CD8-positive, alpha-beta memory T cell (primary cell): ENCODE measurements at places on chromosomes 1 and 21.
A peak's percentile ranks its signal among the peaks of the same experiment; 100 is the strongest.

GRCh38 chr1:66809736-66810326, 8.8 kb upstream of the INSL5 start:
- H3K27me3 ChIP-seq: no peaks in the 10 kb centered on the region
- no peak overlapping the region for H3K27ac ChIP-seq
- no peak overlapping the region for H3K4me3 ChIP-seq
- no peaks in the 10 kb centered on the region for H3K4me1 ChIP-seq

DNA sequence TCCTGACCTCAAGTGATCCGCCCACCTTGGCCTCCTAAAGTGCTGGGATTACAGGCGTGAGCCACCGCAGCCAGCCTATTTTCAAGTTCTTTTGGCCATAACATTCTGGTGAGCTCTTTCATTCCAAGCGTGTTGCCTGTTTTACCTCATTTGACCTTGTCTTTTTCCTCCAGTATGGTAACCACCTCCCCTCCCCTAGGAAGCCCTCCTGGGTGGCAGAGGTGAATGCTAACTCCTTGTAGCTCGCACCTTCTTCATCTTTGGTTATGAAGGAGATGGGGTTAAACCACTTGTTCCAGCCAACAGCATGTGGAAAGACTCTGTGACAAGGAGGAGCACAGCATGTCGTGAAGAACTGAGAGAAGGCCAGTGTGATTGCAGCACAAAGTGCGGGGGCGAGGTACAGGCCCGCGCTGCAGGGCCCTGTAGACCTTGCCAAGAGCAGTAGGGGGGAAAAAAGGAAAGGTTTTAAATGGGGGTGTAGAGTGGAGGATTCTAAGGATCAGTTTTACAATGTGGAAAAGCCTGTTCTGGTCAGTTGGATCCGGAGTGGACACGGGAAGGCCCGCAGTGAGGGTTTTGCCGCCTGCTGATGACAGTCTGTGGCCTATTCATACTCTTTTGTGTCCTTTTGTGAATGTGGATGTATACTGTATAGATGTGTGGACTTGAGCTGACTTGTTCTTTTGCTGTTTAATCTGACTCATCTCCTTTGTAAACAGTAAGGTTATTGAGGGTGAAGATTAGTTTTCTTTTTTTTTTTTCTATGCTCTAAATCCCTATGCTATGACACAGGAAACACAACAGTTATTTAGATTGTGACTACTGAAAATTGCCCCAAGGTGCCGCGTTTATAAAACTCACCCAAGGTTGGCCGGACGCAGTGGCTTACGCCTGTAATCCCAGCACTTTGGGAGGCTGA, 7.5 kb upstream of the ZNF436 start:
- DNase-seq: no peak
- no peak overlapping the region for H3K4me3 ChIP-seq
- no peaks in the 10 kb centered on the region for H3K36me3 ChIP-seq
- H3K27ac ChIP-seq: peak overlapping the region; percentile 79
- H3K4me1 ChIP-seq: no peaks in the 10 kb centered on the region

- no peak overlapping the region for H3K27ac ChIP-seq
- H3K27me3 ChIP-seq: no peaks in the 10 kb centered on the region
- no peak for DNase-seq
- H3K4me1 ChIP-seq: no peaks in the 10 kb centered on the region
- no peaks in the 10 kb centered on the region for H3K36me3 ChIP-seq
Observed at GRCh38 chr21:37967036-37967435, 50.8 kb upstream of the KCNJ6 start.

GRCh38 chr1:245956225-245956624, 550.9 kb downstream of the SMYD3 start:
- no peaks in the 10 kb centered on the region for H3K36me3 ChIP-seq
- DNase-seq: peak; percentile 4
- no peaks in the 10 kb centered on the region for H3K27me3 ChIP-seq
- peak overlapping the region; percentile 13 for H3K27ac ChIP-seq
- H3K4me1 ChIP-seq: peaks cover 50% of the 10 kb centered on the region

DNA sequence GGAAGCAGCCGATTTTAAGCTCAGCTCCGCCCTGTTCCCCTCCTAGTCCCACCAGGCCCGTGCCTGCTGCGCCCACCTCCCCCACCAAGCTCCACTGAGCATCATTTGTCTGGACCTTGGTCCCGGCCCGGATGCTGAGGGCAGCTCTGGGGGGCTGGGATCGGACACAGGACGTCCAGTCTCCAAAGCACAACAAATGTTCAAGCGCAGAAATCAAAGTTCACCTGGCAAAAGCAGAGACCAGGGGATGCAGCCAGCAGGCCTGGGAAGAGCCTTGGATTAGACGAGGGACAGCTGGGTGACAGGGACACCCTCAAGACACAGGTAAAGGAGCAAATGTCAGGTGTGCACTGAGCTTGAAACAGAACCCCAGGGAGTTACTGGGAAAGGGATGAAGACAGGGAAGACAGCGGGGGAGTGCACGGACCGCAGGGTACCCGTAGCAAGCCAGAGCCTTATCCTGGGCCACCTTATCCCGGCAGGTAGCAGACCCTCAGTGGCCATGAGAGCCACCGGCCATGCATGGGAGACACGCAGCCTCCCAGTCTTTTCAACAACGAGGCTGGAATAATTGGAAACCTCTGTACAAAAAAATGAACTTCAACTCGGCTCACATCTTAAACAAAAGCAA, 22.2 kb upstream of the TMEM52 start:
- DNase-seq: no peak
- H3K36me3 ChIP-seq: no peaks in the 10 kb centered on the region
- no peak overlapping the region for H3K27ac ChIP-seq

DNA sequence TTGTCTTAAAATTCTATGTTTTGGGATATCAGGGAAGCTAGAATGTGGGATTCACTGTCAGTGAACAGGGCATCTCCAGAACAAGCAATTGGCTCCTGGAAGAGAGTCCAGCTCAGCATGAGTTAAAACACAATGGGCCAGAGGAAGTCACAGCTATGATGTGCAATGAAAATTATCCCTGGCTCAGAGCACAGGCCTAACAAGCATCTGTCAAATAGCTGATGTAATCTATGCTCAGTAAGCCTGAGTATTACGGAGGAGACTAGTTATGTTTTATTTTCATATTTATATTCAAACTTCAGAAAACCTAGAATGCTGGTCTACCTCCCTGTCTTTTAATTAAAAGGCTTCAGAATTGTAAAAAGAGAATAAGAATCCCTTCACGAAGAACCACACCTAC, 41.6 kb downstream of the PARP1 start:
- H3K36me3 ChIP-seq: peaks cover 84% of the 10 kb centered on the region
- no peak for DNase-seq
- H3K4me3 ChIP-seq: no peak overlapping the region
- no peaks in the 10 kb centered on the region for H3K27me3 ChIP-seq
- no peaks in the 10 kb centered on the region for H3K4me1 ChIP-seq
- no peak overlapping the region for H3K27ac ChIP-seq

DNA sequence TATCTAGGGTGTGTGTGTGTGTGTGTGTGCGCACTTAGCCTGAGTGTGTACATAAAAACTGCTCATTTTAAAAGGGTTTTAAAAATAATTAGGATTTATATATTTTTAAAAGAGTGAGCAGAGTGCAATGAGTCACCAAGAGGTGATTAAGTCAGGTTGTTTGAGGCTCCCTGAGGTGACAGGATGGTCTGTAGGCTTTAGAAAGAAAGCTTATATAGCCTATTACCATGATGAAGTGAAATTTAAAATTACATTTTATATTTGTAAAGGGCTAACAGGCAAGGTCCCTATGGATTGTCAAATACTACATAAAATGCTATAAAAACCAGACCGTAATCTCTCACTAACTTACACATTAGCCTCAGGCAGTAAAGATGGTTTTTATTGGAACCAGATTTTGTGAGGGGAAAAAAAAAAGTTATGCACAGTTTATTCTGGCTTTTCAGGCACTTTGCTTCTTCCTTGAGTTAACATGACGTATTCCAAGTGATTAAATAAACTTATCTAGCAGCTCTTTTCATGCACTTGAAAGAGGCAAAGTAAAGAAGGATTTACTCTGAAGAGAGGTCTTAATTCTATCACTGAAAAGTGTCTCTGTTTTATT, 711.7 kb upstream of the PTBP2 start:
- no peaks in the 10 kb centered on the region for H3K27me3 ChIP-seq
- no peaks in the 10 kb centered on the region for H3K36me3 ChIP-seq
- no peak overlapping the region for H3K27ac ChIP-seq
